Activated CD8-positive, alpha-beta memory T cell treated with anti-CD3 and anti-CD28 coated beads, Interleukin-2, amount 50 U/mL, for 48 hours (primary cell): ENCODE measurements at places on chromosomes 6 and 20.

GRCh38 chr6:77813090-77813489 lies 160.3 kb downstream of the MEI4 start:
- no peak for DNase-seq

DNA sequence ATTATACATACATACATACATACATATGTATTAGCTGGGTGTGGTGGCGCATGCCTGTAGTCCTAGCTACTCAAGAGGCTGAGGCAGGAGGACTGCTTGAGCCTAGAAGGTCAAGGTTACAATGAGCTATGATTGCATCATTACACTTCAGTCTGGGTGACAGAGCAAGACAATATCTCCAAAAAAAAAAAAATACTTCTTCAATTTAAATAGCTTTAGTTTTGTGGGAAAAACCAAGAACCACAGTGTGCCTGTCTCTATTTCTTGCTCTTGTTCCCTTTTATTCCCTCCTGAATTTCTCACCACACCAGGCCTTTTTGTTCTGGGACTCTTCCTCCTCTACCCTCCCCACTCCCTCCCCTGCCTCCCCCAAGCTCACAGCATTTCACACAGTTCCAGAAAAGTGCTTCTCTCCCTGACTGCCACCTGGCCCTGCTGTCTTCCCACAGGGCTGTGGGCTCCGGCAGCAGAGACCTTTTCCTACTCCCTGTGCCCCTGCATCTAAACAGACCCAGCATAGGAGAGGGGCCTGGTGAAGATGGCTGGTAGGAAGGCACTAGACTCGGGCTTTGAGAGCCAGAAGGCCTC lies 1.3 kb downstream of the C20orf203 start:
- DNase-seq = no peak

DNA sequence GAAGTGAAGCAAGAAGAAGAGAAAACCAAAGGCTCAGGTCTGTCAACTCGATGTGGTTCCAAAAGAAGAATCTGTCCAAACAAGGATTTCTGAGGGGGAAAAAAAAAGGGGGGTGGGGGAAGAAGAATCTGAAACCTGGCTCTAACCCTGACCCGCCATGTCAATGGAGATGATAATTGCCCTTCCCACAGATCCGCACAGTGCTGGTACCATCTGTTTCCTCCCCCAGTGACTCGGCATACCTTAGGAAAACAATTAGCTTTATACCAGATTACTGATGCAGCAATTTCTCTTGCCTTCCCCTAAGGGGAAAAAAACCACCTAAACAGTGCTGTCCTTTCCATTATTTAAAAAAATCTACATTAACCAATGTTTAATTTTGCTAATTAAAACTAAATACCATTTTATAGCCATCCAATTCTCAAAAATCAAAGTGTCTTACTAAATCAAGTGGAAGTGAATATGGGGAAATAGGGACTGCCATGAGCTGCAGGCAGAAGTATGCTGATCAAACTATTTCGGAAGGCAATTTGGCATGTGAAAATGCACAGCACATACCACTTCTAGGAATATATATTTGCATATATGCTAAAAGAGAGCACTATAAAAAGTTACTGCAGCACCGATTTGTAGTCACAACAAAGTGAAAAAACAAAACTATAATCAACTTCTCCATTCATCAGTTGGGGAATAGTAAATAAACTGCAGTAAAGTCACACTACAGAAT lies 46.8 kb downstream of the MAP7 start:
- DNase-seq = no peak

- no peak for DNase-seq
Measured at GRCh38 chr6:163773646-163774045, 359.1 kb downstream of the QKI start.

- DNase-seq = no peak
Measured at GRCh38 chr6:143400258-143401067, 50.0 kb downstream of the ADAT2 start.

- DNase-seq = peak; percentile 13
Measured at GRCh38 chr20:43438578-43439316, 18.9 kb upstream of the SRSF6 start.

- DNase-seq = no peak
Measured at GRCh38 chr20:25622450-25623224, 1.2 kb downstream of the NANP start.

DNA sequence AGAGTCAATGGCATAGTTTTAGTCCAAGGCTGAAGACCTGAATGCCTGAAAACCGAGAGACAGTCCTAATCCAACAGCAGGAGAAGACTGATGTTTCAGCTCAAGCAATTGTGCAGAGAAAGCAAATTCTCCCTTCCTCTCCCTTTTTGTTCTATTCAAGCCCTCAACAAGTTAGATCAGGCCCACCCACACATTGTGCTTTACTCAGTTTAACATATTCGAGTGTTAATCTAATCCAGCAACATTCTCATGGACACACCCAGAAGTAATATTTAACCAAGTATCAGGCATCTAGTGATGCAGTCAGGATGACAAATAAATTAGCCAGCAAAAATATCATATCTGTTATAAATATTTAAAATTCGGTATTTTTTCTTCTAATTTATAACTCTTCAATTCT lies 261.1 kb downstream of the HDGFL1 start:
- DNase-seq = no peak

DNA sequence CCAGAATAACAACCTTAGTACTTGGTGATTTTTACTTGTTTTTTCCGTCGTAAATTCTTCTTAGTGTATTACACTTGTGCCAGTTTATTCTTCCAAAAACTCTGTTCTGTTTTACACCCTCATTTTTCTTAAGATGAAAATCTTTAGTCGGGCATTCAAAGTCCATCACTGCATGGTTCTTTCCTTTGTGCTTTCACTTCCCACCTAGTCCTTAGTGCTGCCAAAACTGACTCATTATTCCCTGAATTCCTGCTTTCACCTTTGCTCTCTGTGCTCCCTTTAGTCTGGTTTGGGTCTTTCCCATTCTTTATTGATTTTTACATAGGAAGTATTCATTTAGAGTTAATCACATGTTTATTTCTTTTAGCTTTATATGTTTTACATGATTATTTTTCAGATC lies 3.3 kb downstream of the TRMT11 start:
- DNase-seq = no peak

DNA sequence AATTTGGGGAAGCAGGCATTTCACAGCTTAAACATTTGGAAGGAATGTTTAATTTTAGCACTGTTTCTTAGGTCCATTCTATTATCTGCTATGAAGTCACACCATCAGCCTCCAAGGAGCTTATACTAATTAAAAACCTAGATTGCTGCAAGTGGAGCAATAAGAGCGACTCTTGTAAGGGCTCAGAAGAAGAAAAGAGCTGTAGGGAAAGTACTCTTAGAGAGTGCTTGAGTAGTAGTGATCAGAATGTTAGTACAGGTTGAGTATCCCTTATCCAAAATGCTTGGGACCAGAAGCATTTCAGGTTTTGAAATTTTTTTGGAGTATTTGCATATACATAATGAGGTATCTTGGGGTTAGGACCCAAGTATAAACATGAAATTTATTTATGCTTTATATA lies 285.3 kb downstream of the UBE3D start:
- DNase-seq = no peak

- peak; percentile 65 for DNase-seq
Measured at GRCh38 chr6:137641474-137642077, 147.4 kb upstream of the OLIG3 start.

DNA sequence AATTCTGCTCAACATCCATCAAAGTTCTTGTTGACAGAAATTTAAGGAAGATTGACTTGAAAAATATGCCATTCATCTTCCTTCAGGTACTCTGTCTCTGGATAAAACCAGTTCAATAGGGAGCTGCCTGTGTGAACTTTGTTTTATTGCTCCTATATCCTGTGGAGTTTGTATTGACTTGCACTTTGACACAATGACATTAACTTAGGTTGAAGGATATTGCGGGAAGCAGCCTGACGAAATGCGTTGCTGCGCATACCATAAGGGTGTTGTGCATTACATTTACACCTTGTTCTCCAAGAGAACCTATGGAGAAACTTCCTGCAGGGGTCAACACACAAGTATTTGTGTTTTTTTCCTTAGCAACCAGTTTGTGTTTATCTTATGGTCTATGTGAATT lies 185.4 kb upstream of the GRIK2 start:
- DNase-seq = no peak

- no peak for DNase-seq
Measured at GRCh38 chr6:164014346-164015087, 600.0 kb downstream of the QKI start.

GRCh38 chr20:59948828-59949720 lies 8.9 kb downstream of the FAM217B start:
- no peak for DNase-seq

DNA sequence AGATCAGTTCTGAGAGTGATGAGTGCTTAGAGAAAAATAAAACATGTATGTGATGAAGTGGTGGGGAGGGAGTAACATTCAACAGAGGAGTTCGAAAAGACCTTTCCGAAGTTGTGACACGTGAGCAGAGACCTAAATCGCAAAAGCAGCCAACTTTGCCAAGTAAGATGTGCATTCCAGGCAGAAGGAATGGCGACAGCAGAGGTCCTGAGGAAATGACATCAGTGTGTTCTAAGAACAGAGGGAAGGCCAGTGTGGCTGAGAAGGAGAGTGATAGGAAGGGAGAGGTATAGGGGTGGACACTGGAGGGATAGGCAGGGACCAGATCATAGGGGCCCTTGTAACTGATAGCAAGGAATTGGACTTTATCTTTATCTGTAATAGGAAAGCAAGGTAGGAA lies 51.3 kb downstream of the ADAT2 start:
- no peak for DNase-seq

GRCh38 chr20:1322511-1323245 lies 6.3 kb downstream of the SDCBP2 start:
- DNase-seq = no peak

DNA sequence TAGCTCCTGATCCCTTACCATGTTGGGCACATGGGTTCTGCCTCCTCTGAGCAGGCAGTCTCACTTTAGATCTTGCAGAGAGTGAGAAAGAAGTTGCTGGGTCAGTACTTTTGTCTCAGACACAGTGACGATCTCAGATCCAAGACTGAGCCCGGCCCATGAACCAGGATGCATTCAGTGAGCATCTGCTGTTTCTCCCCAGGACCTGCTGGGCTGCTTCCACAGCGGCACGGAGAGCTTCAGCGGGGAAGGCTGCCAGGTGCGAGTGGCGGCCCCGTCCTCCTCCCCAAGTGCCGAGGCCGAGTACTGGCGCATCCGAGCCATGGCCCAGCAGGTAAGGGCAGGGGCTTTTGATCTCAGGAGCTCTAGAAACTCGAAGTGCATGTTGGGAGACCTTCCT lies 53.9 kb upstream of the SMIM28 start:
- no peak for DNase-seq

- DNase-seq = no peak
Measured at GRCh38 chr6:74250161-74250818, 554.3 kb downstream of the CD109 start.

DNA sequence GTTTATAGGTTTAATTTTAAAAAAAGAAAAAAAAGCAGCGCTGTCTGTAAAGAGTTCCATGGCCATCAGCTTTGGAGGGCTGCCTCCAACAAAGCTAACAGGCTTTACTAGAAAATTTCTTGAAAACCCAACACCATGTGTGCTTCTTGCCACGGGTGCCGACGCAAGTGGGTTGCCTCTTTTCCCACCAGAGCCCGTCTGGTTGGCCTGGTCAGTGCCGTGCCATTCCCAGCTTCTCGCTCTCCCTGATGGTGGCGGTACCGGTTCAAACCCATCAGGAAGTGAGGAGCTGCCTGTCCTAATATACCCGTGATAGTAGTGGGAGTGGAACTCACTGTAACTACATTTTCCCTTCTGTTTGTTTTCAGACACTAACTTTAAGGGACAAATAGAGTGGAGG lies 73.7 kb downstream of the CDH4 start:
- no peak for DNase-seq

DNA sequence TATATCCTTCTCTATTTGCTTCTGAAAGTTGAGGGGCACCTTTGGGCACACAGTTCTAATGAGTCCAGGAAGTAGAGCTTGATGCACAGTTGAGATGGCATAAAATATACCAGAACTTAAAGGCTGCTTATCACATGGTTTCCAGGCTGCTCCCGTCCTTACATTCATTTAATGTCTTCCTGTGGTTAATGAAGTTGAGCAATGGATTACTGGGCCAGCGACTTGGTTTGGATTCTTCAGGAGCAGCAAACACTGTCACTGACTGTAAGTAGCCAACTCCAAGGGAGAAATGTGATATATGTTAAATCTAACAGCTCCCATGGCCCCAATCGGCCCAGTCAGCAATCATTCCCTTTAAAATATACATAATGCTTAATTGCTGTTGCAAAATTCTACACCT lies 9.0 kb upstream of the TSHZ2 start:
- no peak for DNase-seq
